ENCODE measurements at places on chromosomes 16 and 17.
A peak's percentile ranks its signal among the peaks of the same experiment; 100 is the strongest.

DNA sequence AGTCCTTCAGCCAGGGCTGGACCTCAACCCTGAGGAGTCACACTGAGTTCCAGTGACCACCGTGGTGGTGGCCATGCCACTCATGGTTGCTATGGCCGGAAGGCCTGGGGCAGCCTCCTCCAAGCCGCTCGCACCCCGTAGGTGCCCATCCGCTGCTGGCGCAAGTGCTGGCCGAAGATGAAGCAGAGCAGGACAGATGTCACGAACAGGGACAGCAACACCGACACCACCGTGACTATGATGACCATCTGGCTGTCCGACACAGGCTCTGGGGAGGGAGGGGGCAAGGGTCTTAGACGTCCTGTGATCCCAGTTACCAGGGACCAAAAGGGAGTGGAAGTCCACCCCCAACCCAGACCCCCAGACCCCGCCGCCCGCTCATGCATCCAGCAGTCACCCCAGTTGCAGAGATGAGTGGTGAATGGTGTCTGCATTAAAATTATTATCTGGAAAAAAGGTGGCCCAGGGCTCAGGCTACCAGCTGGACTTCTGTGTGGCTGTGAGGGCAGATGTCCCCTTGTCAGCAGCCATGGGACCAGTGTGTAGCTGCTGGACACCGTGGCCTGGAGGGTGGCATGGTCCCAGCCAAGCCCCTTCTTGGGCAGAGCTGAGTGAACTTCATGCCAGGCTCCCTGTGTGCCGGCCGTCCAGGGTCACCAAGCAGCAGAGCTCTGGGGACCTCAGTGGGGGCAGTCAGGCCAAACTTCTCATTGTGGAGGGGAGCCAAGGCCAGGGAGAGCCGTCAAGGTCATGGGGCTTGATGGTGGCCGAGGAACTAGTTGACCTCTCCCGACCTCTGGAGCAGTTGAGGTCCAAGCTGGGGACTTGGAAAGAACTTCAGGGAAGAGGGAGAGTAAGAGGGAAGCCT lies 4.7 kb downstream of the PRR29 start:
- no peak for DNase-seq

- peak; percentile 10 for DNase-seq
Measured at GRCh38 chr16:56549744-56550385, 15.0 kb upstream of the MT4 start.

- DNase-seq, result no peak
Measured at GRCh38 chr17:44487170-44487569, 16.0 kb downstream of the GPATCH8 start.

DNA sequence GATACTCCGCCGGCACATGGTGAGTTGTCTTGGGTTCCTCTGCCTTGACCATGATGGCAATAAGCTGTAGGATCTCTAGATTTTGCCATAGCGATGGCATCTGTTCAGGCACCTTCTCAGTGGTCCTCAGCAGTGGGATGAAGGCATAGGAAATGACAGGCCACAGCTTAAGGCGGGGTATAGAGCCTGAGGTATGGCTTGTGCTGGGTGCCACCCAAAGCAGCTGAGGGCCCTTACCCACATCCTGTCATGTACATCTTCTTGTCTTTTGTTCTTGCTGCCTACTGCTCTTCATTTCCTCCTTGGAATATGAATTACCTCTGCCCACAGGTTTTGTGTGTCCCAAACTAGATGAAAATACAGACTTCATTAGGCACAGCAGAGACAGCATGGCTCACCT lies 29.5 kb downstream of the KAT7 start:
- DNase-seq, result no peak

GRCh38 chr16:84360170-84360569 lies 8.2 kb upstream of the ATP2C2 start:
- peak; percentile 15 for DNase-seq

DNA sequence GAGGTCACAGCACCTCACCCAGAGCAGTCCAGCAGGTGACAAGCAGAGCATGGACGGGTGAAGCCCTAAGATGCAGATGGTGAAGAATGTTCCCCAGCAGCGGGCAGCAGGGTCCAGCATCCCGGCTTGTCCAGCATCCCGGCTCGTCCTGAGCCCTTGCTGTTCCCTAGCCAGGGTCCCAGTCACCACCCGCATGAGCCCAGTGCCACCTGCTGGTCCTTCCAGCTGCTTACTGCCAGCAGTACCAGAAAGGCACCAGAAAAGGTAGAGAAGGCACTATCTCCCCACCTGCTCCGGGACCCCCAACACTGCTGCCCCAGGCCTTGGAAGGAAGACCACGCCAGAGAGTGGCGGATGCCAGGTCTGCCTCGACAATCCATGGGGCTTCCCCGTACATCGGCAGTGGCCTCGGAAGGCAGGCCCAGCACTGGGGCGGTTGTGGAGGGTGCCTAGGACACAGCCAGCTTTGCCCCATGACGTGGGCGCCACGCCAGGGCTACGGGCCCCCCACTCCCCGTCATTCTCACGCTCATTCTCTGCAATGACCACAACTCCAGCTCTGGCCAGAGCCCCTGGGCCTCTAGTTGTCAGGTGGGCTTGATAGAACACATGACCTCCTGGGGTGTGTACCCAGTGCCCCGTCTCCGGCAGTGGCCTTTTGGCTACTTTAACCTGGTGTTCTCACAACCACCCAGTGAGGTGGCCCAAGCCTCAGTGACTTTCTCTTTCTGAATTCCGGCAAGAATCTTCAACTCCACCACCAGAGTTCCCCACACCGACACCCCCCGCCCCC lies 1.4 kb downstream of the CENPX start:
- peak; percentile 64 for DNase-seq

- DNase-seq, result no peak
Measured at GRCh38 chr16:74699666-74700065, 996 bp downstream of the MLKL start.

- DNase-seq, result no peak
Measured at GRCh38 chr16:733382-734207, 6.7 kb downstream of the HAGHL start.

DNA sequence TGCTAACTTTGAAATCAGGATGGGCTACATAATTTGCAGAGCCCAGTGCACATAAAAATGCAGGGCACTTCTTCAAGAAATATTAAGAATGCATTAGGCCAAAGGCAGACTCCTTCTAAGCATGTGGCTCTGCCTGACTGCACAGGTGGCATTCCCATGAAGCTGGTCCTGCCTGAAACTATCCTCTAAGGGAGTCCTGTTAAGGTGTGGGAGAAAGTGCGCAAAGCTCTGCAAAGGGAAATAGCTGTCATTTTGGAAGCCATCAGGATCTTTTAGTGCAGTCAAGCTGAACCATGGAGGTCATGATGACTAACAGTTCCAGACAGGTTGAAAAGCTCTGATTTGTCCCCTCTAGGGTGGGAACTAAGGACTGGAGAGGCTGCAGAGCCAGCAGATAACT lies 41.9 kb upstream of the CRHR1 start:
- DNase-seq, result no peak

DNA sequence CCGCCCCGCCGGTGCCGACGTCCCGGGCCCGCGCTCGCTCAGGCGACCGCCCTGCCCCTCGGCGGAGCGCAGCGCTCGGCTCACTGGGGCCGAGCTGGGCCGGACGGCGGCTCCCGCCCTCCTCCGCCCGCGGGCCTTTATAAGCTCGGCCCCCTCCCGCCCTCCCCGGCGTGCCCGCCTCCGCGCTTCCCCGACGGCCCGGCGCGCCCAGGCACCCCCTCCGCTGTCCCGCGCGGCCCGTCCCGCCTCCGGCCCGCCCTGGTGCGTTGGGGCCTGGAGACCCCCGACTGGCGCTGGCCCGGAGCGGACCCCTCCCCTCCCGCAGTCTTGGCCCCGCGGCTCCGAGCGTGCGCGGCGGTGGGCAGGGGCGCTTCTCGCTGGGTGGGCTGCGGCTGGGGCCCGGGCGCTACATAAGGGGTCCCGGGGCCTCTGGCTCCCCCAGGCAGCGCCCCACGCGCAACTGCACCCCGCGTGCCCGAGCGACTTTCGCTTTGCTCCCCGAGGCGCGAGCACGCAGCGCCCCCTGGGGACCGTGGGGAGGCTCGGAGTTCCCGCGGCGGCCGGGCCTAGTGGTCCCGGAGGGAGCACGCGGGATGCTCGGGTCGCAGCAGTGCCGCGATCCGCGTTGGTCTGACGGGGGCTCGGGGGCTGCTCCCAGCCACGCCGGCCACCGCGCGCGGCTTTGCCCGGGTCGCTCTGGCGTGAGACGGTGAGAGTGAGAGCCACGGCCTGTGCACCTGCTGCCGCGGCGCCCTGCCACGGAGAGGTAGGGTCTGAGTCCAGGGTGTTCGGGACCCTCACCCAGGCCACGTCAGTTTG lies at the start of gene PIEZO1:
PIEZO1 (minus strand) TSS at position 115 of the 819 bp plus-strand sequence. CDS start 256 bp downstream, outside the sequence.
- peak; percentile 69 for DNase-seq

DNA sequence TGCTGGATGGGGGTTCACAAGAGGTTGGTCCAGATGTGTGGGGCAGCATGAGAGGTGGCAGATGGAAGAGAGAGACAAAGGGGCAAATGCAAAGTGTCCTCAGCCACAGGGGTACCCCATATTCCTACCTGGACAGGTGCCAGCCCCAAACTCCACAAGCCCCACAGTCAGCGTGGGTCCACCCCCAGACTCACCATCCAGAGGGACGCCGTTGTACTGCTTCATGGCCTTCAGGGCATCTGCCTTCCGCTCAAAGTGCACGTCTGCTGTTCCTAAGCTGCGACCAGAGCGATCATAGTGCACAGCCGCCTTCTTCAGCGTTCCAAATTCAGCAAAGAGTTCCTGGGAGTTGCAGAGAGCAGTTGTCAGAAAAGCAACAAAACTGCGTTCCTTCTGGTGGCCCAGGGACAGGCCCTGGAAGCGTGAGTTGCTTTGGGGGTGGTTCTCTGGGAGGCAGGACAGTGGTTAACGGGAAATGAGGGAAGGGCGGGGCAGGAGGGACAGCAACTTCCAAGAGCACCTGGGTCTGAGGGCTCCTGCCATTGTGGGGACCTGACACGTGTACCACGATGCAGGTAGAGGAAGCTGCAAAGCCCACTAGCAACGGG lies 2.3 kb downstream of the ALYREF start:
- no peak for DNase-seq

DNA sequence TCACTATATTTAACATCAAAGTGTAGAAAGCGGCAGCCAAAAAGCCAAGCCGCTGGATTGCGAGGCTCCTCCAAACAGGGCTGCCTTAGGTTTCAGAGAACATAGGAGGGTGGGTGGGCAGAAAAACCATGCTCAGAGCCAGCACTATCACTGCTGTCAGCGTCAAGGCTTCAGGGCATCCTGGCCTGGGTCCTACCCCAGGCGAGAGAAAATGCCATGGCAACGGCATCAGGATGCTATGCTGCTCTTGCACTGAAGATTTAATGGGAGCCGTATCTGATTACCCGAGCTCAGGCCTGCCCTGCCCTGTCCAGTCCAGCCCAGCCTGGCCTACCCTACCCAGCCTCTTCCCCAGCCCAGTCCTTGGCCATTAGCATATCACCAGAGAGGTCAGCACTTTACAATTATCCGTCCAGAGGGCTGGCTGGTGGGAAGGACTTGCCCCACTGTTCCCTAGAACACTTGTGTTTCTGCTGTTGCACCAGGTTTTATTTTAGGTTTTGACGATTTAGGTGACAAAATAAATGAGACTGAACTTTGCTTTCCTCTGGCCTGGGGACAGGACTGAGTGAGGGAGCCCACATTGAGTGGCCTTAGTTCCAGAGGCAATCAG lies 61.1 kb downstream of the TOM1L2 start:
- DNase-seq, result no peak

DNA sequence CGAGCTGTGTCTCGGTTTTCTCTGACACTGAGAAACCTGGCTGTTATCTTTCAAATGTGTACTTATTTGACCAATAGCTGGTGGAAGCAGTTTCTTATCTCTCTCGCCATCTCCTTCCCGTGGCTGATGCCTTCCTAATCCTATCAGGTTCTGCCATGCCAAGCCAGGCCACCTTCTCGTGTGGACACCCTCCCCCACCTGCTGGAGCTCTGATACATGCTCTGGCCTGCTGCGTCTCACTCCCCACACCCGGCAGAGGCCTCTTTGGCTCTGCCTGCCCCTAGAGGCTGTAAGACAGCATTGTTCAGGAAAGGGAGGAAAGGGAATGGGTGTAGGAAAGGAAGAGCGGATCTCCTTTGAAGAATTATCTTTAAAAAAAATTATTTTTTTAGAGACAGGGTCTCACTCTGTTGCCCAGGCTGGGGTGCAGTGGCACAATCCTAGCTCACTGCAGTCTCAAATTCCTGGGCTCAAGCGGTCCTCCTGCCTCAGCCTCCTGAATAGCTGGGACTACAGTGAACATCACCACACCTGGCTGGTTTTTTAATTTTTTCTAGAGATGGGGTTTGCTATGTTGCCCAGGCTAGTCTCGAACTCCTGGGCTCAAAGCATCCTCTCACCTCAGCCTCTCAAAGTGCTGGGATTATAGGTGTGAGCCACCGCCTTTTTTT lies 7.5 kb upstream of the ARMC5 start:
- DNase-seq, result peak; percentile 79

DNA sequence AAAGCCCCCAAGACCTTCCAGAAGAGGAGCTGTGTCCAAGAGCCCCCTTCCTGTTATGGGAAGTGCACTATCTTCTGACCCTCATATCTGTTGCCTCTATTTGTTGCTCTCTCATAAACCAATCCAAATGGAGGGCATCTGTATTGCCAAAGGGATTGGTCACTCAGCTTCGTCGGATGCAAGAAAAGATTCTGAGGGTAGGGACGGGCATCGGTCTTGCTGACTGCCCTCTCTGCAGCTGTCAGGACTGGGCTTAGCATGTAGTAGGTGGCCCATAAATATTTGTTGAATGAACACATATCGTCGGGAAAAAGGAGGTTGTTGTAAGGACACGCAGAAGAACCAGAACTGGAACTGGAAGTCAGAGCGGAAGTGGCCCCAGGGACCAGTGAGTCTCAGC lies 44.1 kb downstream of the CCDC42 start:
- no peak for DNase-seq

- peak; percentile 10 for DNase-seq
Measured at GRCh38 chr17:75588596-75589011, 1.0 kb downstream of the MYO15B start.

GRCh38 chr16:57522960-57523359 lies 13.4 kb downstream of the CCDC102A start:
- DNase-seq, result no peak

GRCh38 chr16:8828541-8829165 lies 31.0 kb downstream of the PMM2 start:
- DNase-seq, result no peak

- peak; percentile 68 for DNase-seq
Measured at GRCh38 chr17:41052566-41052965, 2.5 kb downstream of the KRTAP2-2 start.

DNA sequence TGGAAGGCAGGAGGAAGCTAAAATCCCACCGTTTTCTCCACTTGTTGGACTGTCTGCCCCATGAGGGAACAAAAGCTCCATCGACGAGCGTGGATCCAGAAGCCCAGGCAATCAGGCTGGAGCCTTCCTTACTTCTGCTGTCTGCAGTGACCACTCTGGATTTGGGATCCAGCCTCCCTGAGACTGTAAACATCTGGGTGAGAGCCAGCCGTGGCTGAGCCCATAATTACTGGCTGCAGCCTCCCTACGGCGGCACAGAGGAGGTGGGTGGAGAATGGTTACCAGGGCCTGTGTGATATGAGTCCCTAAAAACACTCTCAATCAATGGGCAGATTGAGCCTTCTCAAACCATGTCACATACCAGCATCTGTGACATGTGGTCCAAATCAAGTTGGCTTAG lies 158.2 kb downstream of the FOXL1 start:
- no peak for DNase-seq
